T-helper 1 cell (primary cell): ENCODE measurements at places on chromosomes 6 and 20.

DNA sequence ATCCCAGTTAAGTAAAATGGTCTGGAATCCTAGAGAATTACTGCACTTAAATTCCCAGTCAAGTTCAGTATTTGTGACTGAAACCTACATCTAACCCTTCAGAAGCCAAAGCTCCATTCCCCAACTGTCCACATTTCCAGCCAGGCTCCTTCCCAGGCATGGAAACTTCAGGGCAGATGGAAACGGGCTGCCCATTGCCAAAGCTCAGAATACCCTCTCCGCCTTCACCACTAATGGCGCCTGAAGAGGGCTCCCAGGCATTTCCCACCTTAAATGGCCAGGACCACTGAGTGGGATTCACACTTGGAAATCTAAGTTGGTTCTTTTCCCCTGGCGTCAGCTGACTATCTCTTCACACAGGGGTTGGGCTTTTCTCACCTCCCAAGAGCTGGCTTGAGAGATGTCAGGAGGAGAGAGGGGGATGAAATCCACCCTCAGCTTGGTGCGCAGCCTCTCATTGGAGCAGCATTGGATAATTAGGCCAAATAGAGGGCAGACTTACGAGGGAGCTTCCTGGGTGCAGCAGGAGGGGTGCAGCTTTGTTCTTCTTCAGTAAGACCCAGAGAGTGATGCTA, 82.9 kb downstream of the ANKRD60 start:
- no peak for DNase-seq

- no peak for DNase-seq
Measured at GRCh38 chr6:144315226-144315980, 30.3 kb downstream of the UTRN start.

DNA sequence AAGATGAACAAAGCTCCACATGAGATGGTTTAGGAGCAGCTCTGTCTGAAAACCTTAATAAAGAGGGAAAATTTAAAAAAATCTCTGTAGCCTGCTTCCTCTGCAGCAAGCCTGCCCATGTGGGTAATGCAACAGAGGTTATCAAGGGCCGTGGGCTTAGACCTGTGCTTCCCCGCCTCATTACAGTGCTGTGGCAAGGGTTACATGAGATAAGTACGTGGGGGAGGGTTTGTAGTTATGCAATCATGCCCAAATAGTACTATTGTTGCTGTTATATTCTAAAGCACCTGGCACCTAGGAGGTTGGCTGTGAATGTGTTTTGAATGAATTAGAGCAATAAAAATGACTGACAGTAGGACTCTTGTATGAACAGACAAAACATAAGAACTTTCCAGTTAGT, 68.3 kb downstream of the PKHD1 start:
- DNase-seq = no peak

GRCh38 chr6:24621626-24622289, 24.2 kb downstream of the KIAA0319 start:
- no peak for DNase-seq

DNA sequence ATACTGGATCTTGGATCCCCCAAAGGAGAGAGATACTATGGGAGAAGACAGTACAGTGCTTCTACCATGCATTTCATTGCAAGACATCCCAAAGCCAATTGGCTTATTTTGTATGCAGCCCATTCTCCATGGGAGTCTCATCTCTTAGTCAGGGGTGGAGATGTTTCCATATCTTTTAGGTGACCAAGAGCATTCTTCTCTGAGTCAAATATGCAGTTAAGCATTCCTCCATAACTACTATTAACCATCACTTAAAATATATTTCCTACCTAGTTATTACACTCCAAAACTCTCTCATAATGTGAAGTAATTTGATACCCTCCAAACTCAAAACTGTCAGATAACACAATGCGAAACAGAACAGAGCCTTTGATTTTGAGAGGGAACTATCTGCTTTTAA, 542.6 kb downstream of the HDGFL1 start:
- DNase-seq = no peak

GRCh38 chr6:18488526-18489270, 101.5 kb downstream of the RNF144B start:
- no peak for DNase-seq

GRCh38 chr20:43736588-43737158, 9.9 kb upstream of the GTSF1L start:
- DNase-seq = peak; percentile 73

DNA sequence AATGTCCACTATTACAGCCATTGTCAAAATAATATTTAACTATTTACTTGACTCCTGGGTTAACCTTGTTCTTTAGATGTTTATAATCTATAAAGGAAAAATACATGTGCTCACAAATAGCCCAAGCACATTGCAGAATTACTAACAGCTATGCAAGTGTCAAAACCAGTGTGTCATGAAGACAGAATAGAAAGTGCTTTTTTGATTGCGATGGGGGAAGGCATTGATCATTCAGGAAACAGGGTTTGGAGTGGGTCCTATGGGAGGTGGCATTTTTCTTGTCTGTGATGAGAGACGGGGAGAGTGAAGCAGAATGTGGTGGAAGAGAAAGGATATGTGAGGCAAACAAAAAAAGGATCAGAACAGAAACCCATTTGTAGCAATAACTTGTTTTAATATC, 1.0 kb upstream of the AGPAT4 start:
- no peak for DNase-seq

DNA sequence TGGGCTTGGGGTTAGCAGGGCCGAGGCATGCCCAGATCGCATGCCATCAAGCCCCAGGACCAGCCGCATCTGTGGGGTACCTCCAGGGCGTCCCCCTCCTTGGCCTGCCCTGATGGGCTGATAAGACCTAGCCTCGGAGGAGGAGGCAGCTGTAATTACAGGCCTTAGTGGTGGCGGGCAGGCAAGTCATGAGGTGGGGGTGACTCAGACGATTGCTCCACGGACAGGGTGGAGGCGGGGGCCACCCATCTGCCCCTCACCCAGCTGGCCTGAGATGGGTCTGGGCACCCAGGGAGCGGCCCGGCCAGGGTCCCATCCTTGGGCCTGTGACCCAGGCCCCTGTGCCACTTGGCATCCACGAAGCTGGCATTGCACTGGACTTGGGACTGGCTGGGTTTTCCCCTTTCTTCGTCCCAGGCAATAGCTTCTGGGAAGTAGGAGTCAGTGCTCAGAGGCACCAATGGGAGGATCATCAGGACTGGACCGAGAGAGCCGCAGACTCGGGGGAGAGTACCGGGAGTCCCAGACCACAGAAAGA, 57.5 kb downstream of the CEBPB start:
- DNase-seq = no peak

- no peak for DNase-seq
Measured at GRCh38 chr6:52015953-52016352, 71.5 kb downstream of the PKHD1 start.

- no peak for DNase-seq
Measured at GRCh38 chr6:50978380-50979170, 159.9 kb downstream of the TFAP2B start.

- no peak for DNase-seq
Measured at GRCh38 chr20:34089655-34090345, 22.2 kb downstream of the EIF2S2 start.

DNA sequence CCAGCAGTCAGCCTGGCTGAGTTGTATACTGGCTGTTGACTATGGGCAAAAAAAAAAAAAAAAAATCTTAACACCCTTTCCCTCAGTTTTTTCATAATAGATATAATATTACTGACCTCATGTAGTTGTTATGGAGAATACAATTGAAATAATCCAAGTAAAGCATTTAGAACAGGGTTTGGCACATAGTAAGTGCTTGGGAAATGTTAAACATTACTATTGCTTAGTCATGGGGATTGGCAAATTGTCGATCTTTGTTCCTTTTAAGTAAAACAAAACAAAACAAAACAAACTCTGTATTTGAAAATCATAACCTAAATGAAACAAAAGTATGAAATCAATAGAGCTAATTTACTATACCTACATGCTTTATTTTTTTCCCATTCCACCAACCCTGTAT, 458.4 kb downstream of the GRIK2 start:
- no peak for DNase-seq

GRCh38 chr6:51273228-51273961, 454.7 kb downstream of the TFAP2B start:
- no peak for DNase-seq

GRCh38 chr6:139712830-139713229, 338.4 kb upstream of the CITED2 start:
- DNase-seq = no peak

DNA sequence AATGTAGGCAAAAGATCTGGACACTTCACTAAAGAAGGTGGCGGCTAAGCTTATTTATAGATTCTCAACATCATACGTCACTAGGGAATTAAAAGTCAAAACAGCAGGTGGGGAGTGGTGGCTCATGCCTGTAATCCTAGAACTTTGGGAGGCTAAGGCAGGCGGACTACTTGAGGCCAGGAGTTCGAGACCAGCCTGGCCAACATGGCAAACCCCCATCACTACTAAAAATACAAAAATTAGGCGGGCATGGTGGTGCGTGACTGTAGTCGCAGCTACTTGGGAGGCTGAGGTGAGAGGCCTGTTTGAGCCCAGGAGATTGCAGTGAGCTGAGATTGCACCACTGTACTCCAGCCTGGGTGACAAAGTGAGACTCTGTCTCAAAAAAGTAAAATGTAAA, 74.6 kb downstream of the GPX5 start:
- DNase-seq = no peak

DNA sequence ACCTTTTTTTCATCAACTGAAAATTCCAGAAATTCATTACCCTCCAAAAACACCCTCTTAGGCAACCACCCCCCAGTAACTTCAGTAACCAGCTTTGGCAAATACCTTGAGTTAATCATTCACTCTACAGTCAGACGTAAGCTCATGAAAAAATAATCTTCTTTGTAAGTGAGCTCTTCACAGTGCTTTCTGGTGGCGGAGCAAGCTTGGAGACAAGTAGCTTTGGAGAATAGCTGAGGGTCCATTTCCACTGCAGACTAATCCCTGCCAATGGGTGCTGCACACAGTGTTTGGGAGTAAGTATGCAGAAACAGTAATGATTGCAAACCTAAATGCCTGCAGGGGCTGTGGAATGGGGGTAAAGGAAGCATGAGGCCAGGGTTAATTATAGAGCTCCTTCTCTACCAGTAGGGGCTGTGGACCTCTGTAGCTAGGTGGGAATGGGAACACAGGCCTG, 56.8 kb upstream of the HINT3 start:
- DNase-seq = no peak

GRCh38 chr6:36904114-36904513, 18.4 kb downstream of the C6orf89 start:
- no peak for DNase-seq

DNA sequence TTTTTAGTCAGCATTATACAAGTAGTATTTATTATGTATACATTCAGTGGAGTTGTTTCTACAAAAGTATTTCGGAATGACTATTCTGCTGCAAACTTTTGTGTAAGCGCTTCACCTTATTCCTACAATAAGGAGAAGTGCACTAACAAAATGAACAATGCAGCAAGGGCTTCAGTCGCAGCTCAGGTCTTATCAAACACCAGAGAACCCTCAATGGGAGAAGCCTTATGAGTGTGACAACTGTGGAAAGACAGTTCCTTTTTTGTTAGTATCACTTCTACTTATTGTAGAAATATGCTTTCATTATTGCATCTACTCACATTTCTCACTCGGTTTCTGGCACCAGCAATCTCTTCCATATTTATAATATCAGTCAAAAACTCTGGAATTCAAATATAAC, 18.8 kb downstream of the ZKSCAN3 start:
- DNase-seq = no peak

GRCh38 chr20:53642196-53643030, 48.8 kb upstream of the ZNF217 start:
- DNase-seq = peak; percentile 24

GRCh38 chr20:57813509-57814269, 103.9 kb upstream of the PMEPA1 start:
- DNase-seq = no peak

DNA sequence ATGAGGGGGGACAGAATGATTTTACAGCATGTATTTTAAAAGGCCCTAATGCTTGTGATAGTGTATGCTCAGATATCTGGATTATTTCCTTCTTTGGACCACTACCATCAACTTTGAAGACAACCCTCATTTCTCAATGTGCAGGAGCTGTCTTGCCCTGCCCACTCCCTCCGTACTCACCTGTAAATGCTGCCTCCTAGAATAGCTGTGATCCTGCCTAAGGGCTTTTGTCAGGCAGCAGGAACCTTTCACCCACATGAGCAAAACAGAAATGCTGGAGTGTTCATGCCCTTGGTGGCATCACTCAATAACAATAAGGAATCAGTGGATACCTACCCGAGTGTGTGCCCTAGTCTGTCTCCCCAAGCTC, 723.6 kb upstream of the FLRT3 start:
- no peak for DNase-seq

DNA sequence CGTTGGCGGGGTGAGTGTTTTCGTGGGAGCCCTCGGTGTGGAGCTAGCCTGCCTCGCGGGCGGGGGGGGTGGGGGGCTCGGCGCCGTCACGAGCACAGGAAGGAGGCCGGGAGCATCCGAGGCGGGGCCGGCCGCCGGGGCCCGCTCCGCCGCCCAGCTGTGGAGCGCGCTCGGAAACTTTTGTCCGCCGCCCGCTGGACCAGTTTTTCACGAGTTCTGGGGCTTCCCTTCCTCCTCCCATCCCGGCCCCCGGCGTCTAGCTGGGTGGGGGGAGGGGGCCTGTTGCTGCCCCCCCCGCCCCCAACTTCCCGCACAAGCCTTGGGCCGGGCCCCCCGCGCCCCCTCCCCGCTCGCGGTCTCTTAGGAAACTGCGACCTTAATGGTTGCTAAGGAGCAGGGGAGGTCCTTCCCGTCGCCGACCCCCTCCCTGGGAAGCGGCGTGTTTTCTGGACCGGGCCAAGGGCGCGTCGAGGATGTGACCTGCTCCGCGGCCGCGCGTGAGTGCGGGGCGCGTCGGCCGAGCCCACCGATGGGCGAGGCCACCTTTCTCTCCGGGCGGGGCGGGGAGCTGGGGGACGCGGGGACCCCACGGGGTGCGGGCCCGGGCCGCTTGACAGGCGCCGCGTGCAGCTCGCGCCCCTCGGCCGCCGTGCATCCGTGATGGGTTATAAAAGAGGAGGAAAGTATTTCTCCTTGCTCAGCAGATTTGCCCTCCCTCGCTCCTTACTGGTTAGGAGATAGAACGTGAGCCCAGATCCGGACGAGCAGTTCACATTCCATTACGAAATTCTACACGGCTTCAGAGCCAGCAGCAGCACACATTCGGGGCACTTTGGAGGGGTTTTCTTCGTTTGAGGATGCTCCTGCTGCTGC, 1.4 kb downstream of the RREB1 start:
- peak; percentile 42 for DNase-seq

- no peak for DNase-seq
Measured at GRCh38 chr6:139355172-139355571, 19.3 kb downstream of the CITED2 start.

GRCh38 chr6:116158641-116159040, 32.7 kb upstream of the COL10A1 start:
- no peak for DNase-seq

GRCh38 chr6:139580592-139581484, 206.4 kb upstream of the CITED2 start:
- no peak for DNase-seq

GRCh38 chr6:100381111-100381510, 83.6 kb downstream of the SIM1 start:
- no peak for DNase-seq
